ENCODE measurements at places on chromosomes 3 and 15. TPM values are rescaled to one million over a fixed set of nuclear protein-coding genes. Genes with fewer than 3 reads are reported as not detected.

The RASGRF1 gene
- not detected for total RNA-seq

The CLCN2 gene
- total RNA-seq: 5.7 TPM

The IREB2 gene
- total RNA-seq: 61.4 TPM

The GALK2 gene
- total RNA-seq: 27.2 TPM

The A4GNT gene
- total RNA-seq: not detected

The DNAH12 gene
- 0.30 TPM for total RNA-seq

The LSMEM2 gene
- not detected for total RNA-seq

The ITIH1 gene
- total RNA-seq: not detected

The PIERCE2 gene
- total RNA-seq: not detected

The SLITRK3 gene
- not detected for total RNA-seq

The LCTL gene
- total RNA-seq: not detected

The PDZRN3 gene
- not detected for total RNA-seq

- no peak overlapping the region for H3K4me3 ChIP-seq
- H3K36me3 ChIP-seq: no peaks in the 10 kb centered on the region
- H3K27me3 ChIP-seq: peaks cover 3% of the 10 kb centered on the region
- DNase-seq: no peak
- no peaks in the 10 kb centered on the region for H3K4me1 ChIP-seq
Observed at GRCh38 chr15:54312528-54312927, 334.3 kb downstream of the UNC13C start.

- H3K36me3 ChIP-seq: no peaks in the 10 kb centered on the region
- H3K4me3 ChIP-seq: no peak overlapping the region
- H3K4me1 ChIP-seq: no peaks in the 10 kb centered on the region
- no peak for DNase-seq
- H3K27me3 ChIP-seq: peaks cover 29% of the 10 kb centered on the region
- no peak overlapping the region for H3K27ac ChIP-seq
Observed at GRCh38 chr3:59082106-59082505, 32.3 kb upstream of the CFAP20DC start.

DNA sequence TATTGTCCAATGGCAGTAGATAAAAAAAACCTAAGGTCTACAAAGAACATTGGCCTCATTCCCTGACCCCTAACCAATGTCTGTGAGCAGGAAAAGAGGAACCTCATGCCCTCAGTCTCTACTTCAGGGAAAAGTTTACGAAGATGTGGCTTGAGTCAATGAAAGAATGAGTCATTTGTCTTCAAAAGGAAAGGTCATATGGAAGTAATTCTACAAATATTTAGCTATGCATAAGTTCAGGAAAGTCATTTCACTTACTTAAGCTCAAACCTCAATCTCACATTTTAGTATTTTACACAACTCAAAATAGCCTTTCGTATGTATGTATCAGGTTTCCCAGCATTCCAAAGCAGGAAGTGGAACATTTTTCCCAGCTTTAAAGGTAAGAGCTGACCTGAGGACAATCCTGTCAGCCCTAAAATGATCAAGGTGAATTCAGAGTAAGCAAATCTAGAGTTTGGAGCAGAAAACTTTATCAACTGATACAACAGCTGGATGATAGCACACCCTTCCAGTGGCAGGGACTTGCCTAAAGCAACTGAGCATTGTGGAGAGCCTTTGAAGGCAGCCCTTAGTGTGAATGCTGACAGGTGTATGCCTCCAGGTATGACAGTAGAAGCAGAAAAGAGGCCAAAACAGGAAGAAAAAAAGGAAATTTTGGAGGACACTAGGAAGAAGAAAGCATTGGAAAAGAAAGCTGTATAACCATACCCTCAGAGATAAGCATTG, 53.9 kb upstream of the ACKR4 start:
- H3K4me3 ChIP-seq: peak overlapping the region; percentile 11
- H3K27ac ChIP-seq: no peak overlapping the region
- no peak for DNase-seq
- peaks cover 22% of the 10 kb centered on the region for H3K36me3 ChIP-seq
- H3K27me3 ChIP-seq: no peaks in the 10 kb centered on the region

- no peak for DNase-seq
- no peak overlapping the region for H3K27ac ChIP-seq
- no peaks in the 10 kb centered on the region for H3K27me3 ChIP-seq
- no peaks in the 10 kb centered on the region for H3K4me1 ChIP-seq
- no peak overlapping the region for H3K4me3 ChIP-seq
Observed at GRCh38 chr15:83695246-83695645, 41.3 kb downstream of the ADAMTSL3 start.

DNA sequence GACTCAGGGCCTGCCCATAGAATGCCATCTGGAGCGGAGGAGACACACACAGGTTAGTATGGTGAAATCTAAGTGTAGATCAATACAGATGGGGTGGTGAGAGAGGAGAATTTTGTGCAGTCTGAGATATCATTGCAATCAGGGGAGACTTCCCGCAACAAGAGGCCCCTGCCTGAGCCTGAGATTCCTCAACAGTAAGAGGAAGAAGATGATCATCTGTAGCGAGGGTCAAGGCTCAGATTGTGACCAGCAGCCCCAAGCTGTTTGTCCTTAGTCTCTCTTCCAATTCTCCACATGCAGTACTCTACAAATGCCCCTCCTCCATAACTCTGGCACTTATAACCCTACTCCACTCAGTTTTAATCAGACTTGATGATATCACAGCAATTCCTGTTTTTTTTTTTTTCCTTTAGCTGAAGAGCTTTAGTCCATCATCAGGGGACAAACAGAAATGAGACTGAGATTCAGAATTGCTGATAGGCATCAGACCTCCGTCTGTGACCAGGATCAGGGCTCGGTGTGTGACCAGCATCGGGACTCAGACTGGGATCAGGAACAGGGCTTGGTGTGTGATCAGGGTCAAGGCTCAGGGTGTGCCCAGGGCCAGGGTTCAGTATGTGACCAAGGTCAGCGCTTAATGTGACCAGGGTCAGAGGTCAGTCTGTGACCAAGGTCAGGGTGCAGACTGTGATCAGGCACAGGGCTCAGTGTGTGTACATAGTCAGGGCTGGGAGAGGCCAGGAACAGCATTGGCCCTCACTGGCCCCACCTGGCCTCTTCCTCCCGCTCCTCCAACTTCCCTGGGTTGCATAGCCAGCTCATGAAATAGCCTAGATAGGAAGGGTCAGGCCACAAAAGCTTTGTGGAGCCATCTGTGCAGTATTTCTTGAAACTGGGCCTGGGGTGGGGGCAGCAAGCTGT, 14.1 kb downstream of the LOXL1 start:
- no peak overlapping the region for H3K4me3 ChIP-seq
- no peak for DNase-seq
- H3K27ac ChIP-seq: no peak overlapping the region
- no peaks in the 10 kb centered on the region for H3K36me3 ChIP-seq
- no peaks in the 10 kb centered on the region for H3K27me3 ChIP-seq
- peaks cover 16% of the 10 kb centered on the region for H3K4me1 ChIP-seq

GRCh38 chr15:60899322-60899966, 329.7 kb downstream of the RORA start:
- H3K27me3 ChIP-seq: peaks cover 2% of the 10 kb centered on the region
- peaks cover 12% of the 10 kb centered on the region for H3K4me1 ChIP-seq
- H3K36me3 ChIP-seq: peaks cover 1% of the 10 kb centered on the region
- no peak overlapping the region for H3K27ac ChIP-seq
- H3K4me3 ChIP-seq: no peak overlapping the region

- H3K36me3 ChIP-seq: no peaks in the 10 kb centered on the region
- no peak overlapping the region for H3K4me3 ChIP-seq
- no peak for DNase-seq
- no peak overlapping the region for H3K27ac ChIP-seq
- peaks cover 35% of the 10 kb centered on the region for H3K27me3 ChIP-seq
Observed at GRCh38 chr3:179286331-179286730, 35.4 kb upstream of the KCNMB3 start.

GRCh38 chr15:95469496-95470000, 861.0 kb upstream of the NR2F2 start:
- no peak overlapping the region for H3K27ac ChIP-seq
- H3K27me3 ChIP-seq: peaks cover 42% of the 10 kb centered on the region
- H3K4me1 ChIP-seq: no peaks in the 10 kb centered on the region

GRCh38 chr3:72769758-72770540, 78.3 kb downstream of the SHQ1 start:
- peaks cover 18% of the 10 kb centered on the region for H3K36me3 ChIP-seq
- H3K4me1 ChIP-seq: peaks cover 6% of the 10 kb centered on the region
- no peak overlapping the region for H3K27ac ChIP-seq
- no peak for DNase-seq
- H3K4me3 ChIP-seq: no peak overlapping the region

GRCh38 chr3:196454935-196455334, 22.7 kb upstream of the UBXN7 start:
- H3K4me3 ChIP-seq: no peak overlapping the region
- peaks cover 2% of the 10 kb centered on the region for H3K4me1 ChIP-seq
- no peak overlapping the region for H3K27ac ChIP-seq
- no peaks in the 10 kb centered on the region for H3K27me3 ChIP-seq
- no peaks in the 10 kb centered on the region for H3K36me3 ChIP-seq
- DNase-seq: no peak

All from activated naive CD8-positive, alpha-beta T cell treated with anti-CD3 and anti-CD28 coated beads, Interleukin-2, amount 10 ng/mL, durations not matched to agents 7 days and 5 days (primary cell).